ENCODE measurements at places on chromosomes 1 and 21. TPM values are rescaled to one million over a fixed set of nuclear protein-coding genes. Genes with fewer than 3 reads are reported as not detected.

The ANKRD45 gene
- total RNA-seq = 0.55 TPM

The ADAMTS5 gene
- 17.3 TPM for total RNA-seq

The KRTAP26-1 gene
- not detected for total RNA-seq

The OR2L8 gene
- total RNA-seq = not detected

DNA sequence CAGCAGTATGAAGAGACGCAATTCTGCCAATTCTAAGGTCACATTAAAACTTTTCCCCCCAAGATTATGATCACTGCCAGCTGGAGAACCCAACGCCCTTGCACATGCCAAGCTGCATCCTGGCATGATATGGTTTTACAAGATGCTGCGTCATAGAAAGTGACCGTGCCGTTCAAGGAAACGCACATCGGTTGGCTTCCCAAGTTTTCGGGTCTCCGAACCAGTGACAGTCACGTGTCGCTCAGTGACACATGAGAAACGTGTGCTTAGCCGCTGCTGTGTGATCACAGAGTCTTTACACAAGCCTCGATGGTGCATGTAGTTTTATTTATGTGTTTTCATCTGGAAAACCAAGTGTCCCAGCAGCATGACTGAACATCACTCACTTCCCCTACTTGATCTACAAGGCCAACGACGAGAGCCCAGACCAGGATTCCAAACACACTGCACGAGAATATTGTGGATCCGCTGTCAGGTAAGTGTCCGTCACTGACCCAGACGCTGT is 7.4 kb downstream of the SMIM1 start:
- DNase-seq = no peak

DNA sequence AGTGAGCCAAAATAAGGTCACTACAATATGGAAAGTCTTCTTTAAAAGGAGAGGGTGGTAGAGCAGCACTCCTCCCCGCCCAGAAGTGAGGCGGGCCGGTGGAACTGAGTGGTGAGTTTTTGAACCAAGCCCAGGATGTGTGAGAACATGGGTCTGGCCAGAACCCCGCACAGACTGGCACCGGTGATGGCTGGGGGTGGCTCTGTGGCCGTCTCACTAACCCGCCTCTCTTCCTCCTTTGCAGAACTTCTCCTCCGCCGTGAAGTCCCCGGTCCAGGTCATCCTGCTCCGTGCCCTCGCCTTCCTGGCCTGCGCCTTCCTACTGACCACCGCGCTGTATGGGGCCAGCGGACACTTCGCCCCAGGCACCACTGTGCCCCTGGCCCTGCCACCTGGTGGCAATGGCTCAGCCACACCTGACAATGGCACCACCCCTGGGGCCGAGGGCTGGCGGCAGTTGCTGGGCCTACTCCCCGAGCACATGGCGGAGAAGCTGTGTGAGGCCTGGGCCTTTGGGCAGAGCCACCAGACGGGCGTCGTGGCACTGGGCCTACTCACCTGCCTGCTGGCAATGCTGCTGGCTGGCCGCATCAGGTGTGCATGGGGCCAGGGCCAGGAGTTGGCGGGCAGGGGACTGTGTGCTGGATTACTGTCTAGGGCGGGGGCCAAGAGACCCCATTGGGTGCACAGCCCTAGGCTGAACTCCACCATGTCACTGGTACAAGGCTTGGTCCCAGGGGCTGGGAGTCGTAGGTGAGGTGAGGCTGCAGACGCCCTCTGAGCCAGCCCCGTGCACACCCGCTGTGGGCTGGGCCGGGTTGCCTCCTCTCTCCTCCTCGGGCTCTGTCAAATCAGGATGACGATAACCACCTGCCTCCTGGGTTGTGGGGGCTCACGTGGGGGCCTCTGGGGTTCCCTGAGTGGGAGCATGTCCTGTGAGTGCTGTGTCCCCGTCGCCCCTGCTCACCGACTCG is 12.4 kb downstream of the TMEM201 start:
- no peak for DNase-seq

- DNase-seq = no peak
Measured at GRCh38 chr1:218166268-218166945, 118.7 kb upstream of the RRP15 start.

DNA sequence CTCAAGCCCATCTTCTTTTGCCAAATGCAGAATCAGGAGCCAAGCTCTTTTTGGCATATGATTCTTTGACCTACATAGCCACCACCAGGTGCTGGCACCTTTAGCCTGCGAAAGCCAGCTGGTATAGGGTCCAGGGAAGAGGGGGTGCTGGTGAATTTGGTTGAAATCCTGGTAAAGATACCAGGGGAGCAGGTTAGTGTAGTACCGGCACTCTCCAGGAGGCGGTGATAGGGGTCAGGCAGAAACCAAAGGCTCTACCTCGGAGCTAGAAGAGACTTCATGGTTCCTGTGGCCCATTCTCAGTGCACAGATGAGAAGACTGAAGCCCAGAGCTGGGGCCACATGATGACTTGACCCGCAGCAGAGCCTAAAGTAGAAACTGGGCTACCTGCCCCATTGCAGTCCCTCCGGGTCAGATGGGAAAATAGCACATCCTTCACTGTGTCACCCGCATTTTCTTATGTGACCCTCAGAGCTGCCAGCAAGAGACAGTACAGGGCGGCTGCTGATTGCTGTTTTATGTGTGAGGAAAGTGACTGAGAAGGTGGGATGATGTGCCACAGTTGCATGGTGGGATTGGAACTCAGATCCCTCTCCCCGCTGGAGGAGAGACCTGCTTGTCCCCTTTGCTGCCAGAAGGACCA is 36.0 kb upstream of the IL19 start:
- no peak for DNase-seq

DNA sequence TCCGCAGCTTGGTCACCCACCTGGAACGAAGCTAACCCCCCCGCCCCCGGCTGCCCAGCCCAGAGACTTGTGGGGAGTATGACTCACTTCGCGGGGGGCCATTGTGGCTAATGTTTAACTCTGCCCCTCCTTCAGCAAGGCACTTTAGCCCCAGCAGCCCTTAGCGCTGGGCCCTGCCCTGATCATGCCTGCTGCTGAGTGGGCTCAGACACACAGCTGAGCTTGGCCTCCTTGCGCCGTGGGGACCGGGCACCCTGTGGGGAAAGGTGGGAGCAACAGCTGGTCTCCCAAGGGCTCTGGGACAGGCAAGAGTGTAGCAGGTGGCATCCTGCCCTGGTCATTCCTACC is 6.3 kb upstream of the LAD1 start:
- DNase-seq = peak; percentile 77

GRCh38 chr1:67515324-67516080 is 85.3 kb upstream of the SERBP1 start:
- DNase-seq = no peak

- DNase-seq = no peak
Measured at GRCh38 chr1:83641206-83641658, 357.7 kb downstream of the TTLL7 start.

GRCh38 chr1:208682664-208683013 is 438.5 kb upstream of the PLXNA2 start:
- no peak for DNase-seq

DNA sequence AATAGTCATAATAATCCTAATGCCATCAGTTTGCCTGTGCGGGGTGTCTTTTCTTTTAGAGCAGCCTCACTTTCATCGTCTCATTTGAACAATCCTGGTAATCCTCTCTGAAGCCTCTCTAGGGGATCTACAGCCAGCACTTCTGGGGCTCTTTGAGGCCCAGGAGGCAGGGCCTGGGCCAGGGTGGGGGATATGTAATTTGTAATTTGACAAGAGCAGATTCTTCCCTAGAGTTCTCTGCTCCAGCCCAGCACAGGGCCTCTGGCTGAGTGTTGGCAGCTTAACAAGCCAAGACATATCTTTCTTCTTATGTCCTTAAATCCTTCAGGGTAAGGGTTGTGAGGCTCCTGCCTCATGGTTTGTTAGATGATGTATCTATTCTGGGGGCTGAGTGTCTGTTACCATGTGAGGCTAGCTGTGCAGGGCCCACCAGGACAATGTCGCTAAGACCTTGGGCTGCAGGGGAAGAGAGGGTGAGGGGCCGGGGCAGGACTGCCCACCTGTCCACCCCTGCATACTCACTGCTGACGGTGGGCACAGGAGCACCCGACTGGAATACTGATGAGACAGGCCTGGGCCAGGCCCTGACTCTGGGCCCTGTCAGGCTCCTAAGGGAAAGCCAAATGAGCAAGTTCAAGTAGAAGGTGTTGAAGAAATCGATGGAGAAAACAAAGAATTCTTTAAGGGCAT is 45.3 kb upstream of the PARP1 start:
- DNase-seq = no peak

GRCh38 chr1:118990513-118991152 is 2.5 kb upstream of the TBX15 start:
- no peak for DNase-seq

- DNase-seq = no peak
Measured at GRCh38 chr1:24366707-24367106, 46.9 kb downstream of the STPG1 start.

GRCh38 chr1:6168947-6169586 is 11.1 kb downstream of the CHD5 start:
- no peak for DNase-seq

GRCh38 chr1:27318136-27318535 is 3.8 kb upstream of the TMEM222 start:
- DNase-seq = no peak

DNA sequence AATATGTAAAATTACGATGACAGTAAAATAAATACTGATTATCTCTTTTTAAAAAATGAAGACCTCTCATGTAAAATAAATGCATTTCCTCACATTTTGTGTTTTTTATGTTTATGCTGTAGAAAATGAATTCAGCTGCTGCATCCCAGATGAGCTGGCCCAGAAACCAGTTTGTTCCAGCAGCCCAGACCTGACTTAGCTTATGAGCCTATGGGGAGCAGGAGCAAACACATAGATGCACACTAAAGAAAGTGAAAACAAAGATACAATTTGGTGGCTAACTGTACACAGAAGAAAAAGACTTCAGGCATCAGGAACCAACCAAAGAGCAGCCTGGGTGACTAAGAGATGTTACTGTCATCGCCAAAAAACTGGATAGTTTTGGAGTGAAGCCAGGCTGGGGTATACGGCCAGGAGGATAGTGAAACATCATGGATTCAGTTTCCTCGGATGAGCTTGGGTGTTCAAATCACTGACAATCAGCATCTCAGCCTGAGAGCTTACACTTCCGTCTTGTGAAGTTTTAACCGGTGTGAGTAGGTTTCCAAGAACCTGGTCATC is 113.9 kb upstream of the BACE2 start:
- no peak for DNase-seq

DNA sequence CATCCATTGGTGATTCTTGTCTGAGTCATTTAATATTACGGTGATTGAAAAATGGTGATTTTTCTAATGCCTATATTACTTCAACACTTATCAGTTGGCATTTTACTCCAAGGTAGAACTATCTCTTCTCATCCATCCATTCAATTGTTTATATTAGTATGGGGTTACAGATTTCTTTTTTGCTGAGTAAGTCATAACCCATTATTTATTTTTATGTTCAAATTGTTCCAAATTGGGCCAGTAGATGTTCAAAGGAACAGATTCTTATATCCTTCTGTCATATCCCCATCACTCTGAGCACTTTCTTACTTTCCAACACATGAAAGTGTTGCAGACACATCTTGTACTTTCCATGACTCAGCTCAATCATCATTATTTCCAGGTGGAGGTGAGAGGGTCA is 466.8 kb upstream of the CAMK1G start:
- no peak for DNase-seq

- no peak for DNase-seq
Measured at GRCh38 chr1:216032961-216033614, 390.2 kb downstream of the USH2A start.

GRCh38 chr1:59788825-59789224 is 25.9 kb upstream of the HOOK1 start:
- DNase-seq = no peak
